ENCODE measurements at places on chromosomes 13 and 19.

DNA sequence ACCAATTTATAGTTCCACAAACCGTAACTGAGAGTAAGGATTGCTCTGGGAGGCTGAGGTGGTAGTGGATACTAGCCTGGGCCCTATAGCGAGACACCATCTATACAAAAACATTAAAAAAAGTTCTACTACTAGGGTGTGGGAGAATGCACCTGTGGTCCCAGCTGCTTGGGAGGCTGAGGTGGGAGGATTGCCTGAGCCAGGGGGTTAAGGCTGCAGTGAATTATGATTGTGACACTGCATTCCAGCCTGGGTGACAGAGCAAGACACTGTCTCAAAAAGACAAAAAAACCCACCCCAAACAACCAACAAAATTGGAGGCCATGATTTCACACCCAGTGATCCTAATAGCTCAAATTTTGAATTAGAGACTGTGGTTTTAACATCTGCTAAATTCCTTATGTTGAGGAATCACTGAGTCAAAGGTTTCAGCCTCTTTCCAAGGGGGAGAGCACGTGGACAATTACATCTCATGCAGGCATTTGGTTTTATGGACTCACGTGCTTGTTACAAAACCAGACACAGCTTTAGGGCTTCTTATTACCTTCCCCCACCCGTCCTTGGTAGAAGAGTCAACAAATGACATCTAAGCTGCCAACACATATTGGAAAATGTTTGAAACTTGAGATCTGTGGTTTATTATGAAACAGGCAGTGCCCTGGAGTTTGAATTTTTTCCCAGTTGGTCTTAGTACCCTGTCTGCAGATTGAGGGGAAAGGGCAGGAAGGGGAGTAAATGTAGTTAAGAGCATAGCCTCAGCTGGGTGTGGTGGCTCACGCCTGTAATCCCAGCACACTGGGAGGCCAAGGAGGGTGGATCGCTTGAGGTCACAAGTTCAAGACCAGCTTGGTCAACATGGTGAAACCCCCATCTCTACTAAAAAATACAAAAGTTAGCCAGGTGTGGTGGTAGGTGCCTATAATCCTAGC, 18.5 kb downstream of the CYP2A6 start:
- peak; percentile 89 for DNase-seq

DNA sequence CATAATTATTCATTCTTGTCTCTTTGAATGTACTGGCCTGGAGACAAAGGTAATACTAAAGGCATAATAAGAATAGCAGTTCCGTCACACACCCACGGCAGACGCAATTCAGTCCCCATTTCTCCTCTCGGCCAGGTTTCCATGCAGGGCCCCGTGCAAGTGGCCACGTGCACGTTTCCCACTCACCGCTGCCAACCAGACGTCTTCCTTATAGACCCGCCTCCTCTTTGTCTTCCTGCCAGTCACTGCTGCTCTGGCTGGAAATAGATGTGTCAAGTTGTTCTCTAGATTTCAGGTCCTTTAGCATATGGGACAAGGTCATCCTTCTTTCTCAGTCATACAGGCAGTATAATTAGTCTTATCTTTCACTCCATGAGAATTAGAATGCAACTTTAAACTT, 204.3 kb downstream of the SUCLA2 start:
- no peak for DNase-seq

DNA sequence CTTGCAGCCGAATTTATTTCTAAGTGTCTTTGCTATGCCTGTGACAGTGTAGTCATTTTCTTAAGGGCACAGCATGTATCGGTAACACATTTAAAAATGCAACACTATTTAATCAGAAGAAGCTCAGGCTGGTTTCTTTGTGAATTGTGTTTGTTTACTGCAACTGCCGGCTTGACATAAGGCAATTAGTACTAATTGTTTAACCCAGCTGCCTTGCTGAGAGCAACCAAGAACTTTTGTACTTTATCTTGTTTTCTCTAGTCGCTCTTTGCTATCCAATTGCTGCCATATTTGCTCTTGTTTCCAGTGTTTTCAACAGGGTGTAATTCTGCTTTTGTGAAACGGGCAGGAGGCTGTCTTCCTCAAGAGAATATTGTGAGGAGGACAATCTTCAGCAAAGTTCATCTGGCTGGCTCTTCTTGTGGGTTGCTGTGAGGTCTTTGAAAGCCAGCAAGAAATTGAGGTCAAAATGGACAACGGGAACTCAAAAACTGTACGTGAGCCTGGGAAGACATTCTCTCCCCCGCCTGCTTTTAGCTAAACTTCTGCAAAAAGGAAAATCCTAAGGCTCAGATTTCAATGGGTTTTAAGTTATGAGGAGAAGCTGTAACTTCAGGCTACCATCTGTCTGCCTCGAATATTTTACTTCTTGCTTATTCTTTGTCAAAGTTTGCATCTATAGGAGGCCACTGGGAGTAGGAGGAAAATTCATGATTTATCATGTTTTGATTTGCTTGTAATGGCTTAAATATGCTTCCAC, 75.8 kb upstream of the TSHZ3 start:
- DNase-seq = peak; percentile 41

- no peak for DNase-seq
These were observed 11.4 kb downstream of the ARID3A start for GRCh38 chr19:937259-937694.

DNA sequence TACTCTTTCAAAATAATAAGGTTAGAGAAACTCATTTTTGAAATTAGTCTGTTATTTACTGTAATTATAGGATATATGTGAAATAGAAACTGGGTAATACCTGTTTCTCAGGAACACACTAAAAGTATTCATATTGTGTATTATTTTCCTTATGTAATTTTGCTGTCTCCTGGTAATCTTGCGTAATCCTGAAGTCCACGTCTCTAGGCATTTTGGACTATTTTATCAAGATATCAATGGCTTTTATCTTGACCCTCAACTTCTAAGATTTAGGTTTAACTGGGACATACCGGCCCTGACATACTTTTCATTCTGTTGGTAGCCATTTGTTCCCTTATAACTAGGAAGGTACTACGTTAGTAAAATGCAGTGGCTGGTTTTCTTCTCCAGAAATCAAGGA, 80.3 kb downstream of the PAN3 start:
- no peak for DNase-seq

DNA sequence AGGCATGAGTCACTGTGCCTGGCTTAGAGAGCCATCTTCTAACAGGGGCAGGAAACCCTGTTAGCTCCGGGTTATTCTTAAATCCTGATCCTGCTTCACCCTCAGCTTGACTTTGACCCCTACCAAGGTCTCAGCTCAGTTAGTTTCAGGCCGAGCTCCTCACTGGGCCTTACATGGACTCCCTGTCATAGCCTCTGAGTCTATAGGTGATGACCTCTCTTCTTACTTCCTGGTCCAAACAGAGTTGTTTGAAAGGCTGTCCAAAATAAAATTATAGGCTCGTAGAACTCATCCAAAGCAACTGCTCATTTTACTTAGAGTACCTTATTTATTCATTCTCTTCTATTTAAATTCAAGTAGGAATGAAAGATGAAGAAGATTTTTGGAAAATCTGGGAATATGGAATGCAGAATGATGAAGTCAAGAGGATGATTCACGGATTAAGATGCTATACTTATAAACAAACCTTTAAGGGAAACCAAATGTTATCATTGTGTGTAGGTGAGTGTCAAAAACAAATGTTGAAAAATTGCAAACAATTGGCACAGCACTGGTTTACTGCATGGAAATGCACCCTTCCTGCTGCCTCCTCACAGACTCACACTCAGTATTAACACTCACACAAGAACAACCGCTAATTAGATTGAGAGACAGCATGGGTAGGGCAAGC, 174.1 kb downstream of the RGCC start:
- no peak for DNase-seq

GRCh38 chr19:39356647-39357046, 14.4 kb downstream of the SAMD4B start:
- no peak for DNase-seq

DNA sequence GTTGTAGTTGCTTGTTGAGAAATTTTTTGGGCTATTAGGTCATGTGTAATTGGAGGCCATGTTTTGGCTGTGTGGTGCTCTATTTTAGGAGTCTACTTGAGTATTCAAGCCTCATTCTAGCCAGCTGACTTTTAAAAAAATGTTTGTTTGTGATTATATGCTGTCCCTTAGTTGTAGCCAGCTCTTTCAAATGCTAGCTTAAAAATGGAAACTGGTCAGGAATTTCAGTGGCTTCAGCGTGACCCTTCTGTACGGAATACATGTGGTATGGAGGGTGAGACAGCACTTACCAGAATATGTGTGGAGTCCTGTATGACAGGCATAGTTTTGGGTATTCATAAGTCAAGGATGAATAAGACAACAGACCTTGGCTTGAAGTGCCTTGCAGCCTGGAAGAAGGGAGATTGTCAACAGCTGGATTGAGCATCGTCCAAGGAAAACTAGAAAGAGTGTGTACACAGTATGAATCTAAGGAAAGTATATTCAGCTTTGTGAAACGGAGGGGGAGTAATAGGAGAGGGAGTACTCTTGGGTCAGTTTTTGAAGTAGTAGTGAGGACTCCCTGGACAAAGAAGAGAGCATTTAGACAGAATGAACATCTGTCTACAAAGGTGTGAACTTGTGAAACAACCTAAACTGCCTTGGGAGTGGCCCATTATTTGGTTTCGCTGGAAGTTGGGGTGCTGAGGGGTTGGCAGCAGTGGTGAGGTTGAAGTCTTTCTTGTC, 20.0 kb upstream of the WTIP start:
- no peak for DNase-seq

- no peak for DNase-seq
These were observed 36.3 kb downstream of the DACH1 start for GRCh38 chr13:71830736-71831135.

- DNase-seq = no peak
These were observed 27.3 kb downstream of the ZNF114 start for GRCh38 chr19:48296963-48297734.

GRCh38 chr19:42290523-42291434, 11.2 kb upstream of the PRR19 start:
- DNase-seq = no peak

- peak; percentile 53 for DNase-seq
These were observed 1.5 kb downstream of the SBNO2 start for GRCh38 chr19:1172353-1173158.

- DNase-seq = no peak
These were observed 110.2 kb downstream of the STOML3 start for GRCh38 chr13:38880397-38880796.

GRCh38 chr13:45717349-45717748, 15.2 kb downstream of the CBY2 start:
- DNase-seq = no peak

GRCh38 chr19:4676955-4677731, 7.0 kb upstream of the MYDGF start:
- peak; percentile 27 for DNase-seq

- DNase-seq = no peak
These were observed 874 bp downstream of the TRIM28 start for GRCh38 chr19:58544591-58545285.

DNA sequence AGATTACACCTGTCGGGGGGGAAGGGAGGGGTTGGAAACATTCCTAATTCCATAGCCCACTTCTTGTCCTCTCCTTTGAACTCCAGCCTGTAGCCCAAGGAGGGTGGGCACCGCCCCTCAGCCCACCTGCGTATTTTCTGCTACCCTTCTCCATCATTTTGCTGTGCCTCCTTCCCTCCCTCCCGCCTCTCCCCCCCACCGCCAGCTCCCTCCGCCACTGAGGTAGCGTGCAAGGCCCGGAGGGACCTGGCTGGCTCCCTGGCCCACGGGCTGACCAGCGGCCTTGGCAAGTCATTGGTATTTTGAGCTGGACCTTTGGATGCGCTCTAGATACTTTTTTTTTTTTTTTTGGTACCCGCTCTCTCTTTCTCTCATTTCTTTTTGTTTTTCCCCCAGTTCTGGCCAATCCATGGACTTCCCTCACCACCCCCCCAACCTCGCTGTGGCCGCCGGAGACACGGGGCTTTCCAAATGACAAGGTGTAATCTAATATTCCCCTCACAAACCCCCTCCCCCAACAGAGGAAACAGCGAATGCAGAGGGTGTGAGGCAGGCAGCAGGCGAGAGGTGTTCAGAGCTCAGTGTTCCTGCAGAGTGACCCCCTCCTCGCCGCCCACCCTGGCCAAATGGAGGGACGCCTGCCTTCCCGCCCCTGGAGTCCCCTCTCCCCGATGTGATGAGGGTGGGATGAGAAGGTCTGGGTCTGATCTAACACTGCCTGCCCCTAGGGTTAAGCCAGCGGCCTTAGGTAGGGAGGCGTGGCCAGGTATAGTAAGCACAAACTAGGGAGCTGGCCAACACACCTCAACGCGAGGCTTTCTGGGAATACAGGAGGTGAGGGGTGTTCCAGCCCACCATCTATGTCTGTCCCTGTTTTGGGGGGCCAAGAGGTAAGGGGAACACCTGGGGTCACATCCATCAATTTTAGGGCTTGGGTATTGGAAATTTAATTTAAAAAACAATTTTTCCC, 89.2 kb downstream of the PTPRS start:
- no peak for DNase-seq

DNA sequence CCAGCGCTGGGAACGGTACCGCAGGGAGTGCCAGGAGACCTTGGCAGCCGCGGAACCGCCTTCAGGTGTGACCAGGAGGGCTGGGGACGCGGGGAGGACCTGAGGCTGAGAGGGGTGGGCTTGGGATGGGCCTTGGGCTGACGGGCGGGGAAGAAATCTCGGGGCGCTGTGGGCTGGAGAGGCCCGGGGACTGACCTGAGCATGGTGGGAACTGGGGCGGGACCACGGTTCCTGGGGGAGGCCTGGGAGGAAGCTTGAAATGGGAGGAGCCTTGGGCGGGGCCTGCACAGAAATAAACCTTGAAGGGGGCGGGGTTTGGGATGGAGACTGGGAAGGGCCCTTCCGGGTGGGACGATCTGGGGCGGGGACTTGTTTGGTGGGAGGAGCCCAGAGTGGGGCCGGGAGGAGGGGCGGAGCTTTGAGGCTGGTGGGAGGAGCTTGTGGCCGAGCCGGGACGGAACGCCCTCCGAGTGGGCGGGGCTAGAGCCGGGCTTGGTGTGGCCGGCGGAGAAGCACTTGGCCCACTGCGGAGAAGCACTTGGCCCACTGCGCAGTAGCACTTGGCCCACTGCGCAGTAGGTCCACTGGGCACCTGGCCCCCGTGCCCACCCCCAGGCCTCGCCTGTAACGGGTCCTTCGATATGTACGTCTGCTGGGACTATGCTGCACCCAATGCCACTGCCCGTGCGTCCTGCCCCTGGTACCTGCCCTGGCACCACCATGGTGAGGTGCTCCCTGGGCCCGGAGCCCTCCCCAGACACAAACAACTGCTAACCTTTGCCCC, 2.8 kb downstream of the GIPR start:
- peak; percentile 67 for DNase-seq

DNA sequence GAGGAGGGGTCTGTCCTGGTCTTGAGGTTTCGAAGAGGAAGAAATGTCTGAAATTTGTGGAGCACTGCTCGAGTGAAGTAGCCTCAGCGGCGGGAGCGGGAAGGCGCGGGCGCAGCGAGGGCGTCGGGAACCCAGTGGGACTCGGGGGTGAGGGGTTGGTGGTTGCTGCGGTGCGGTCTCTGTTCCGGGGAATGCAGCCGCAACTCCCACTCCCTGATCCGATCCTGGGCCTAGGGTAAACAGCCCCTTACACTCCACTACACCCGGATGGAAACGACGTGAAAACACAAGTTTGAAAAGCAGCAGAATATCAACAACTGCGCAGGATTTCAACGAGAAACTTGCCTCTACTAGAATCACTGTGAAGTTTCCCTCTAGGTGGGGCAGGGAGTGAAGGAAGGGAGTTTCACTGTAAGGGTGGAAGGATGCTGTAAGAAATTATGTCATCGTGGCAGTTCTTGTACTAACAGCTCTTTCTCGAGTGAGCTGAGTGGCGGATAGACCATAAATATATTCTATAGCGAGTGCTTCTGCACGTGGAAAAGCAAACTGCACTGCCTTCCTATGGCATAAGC, 2.0 kb upstream of the KLF12 start:
- DNase-seq = peak; percentile 53

- peak; percentile 50 for DNase-seq
These were observed 607 bp upstream of the SYNE4 start for GRCh38 chr19:36009220-36009619.
